NCI-H187 (cell line): ENCODE measurements at places on chromosomes 11 and 22.

- no peak for DNase-seq
Measured at GRCh38 chr11:123145220-123145619, 49.8 kb downstream of the CLMP start.

- no peak for DNase-seq
Measured at GRCh38 chr22:29855611-29856181, 17.6 kb upstream of the ASCC2 start.

GRCh38 chr11:25456211-25456610 lies 875.7 kb upstream of the ANO3 start:
- DNase-seq = no peak

- peak; percentile 5 for DNase-seq
Measured at GRCh38 chr22:24994070-24994763, 41.7 kb downstream of the KIAA1671 start.
